ENCODE measurements at places on chromosomes 3 and 15.

DNA sequence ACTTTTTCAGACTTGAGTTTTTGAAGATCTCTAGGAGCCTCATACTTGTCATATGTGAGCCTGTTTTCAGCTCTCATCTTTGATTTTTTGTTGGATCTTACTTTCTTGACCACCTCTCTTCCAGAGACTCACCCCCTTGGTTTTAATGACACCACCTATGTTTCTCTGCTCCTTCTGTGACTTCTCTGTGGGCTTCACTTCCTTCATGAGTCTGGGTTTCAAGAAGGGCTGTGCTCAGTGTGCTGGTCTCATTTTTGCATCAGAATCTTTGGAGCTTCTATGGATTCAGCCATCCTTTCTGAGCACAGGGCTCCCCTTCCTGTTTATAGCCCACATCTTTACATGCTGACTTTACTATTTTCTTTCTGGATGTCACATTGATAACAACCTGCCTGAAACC is 17.7 kb downstream of the PPM1L start:
- DNase-seq = no peak

GRCh38 chr3:51673181-51673801 is 2.2 kb downstream of the TEX264 start:
- no peak for DNase-seq

DNA sequence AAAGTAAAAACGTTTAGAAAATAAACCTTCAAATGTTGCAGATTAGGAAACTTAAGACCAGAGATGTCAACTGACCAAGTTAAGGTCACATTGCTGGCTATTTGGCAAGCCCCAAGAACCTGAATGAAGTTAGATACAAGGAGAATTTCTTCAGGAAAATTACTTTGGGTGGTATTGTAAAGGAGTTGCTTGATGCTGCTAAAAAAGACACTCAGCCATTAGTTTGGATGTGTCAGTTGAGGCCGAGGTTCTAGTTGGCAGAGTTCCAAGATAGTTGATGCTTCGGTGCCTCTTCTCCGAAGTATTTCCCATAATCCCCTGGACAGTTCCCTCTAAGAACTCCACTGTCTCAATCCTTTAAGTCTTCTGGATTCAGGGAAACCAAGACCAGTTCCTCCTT is 24.3 kb downstream of the SIAH2 start:
- no peak for DNase-seq

DNA sequence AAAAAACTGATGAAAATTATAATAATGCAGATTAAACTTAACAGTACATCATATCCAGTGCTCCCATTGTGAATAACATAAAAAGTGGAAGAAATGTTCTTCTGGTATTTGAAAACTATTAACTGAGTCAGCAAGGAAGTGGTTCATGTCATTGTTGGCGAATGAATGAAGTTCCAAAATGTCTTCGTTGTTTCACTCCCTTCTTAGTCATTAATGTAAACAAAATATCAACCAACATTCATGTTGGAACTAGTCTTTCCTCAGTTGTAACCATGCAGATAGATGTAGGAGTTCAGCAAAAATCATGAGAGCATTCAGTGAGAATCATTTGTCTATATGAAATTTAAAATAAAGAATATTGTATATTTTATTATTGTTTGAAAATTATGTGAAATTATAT is 44.1 kb upstream of the ICE2 start:
- no peak for DNase-seq

- DNase-seq = no peak
These were observed 60.5 kb downstream of the SPTSSB start for GRCh38 chr3:161310649-161311423.

DNA sequence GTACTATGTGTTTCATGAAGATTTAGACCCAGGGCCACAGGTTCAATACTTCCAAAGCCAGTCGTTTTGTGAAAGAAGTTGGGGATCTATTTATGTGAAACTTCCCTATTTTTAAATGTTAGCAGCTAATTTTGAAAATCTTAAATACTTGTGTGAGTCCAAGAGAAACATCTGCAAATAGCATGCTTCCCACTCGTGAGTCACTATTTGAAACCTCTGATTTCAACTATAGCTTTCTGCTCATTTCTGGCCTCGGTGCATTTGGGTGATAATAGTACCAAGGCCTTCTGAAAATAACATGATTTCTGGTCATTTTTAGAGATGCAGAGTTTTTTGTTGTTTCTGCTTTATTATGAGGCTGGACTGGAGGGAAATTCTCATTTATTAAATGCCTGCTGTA is 110.0 kb downstream of the OPA1 start:
- DNase-seq = no peak

DNA sequence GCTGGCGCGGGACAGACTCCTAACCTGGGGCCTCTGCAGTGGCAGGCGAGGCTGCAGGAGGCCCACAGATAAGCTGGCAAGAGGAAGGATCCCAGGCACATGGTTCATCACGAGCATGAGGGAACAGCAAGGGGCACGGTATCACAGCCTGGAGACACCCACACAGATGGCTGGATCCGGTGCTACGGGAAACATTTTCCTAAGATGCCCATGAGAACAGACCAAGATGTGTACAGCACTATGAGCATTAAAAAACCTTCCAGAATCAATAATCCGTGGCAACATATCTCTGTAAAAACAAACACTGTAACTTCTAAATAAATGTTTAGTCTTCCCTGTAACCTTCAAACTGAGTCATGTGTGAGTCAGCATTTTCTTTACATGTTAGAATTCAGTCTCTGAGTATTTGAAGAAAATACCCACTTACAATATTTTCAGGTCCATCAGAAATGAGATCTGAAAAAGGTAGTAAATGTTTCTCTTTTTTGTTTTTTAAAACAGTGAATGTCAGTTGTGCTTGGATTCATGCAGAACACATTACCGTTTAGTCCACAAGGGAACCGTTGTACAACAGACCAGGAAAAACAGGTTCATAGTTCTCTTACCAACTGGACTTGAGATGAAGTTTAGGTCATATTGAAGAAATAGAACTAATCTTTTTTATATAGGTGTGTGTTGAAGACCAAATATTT is 75.9 kb downstream of the BOC start:
- no peak for DNase-seq

DNA sequence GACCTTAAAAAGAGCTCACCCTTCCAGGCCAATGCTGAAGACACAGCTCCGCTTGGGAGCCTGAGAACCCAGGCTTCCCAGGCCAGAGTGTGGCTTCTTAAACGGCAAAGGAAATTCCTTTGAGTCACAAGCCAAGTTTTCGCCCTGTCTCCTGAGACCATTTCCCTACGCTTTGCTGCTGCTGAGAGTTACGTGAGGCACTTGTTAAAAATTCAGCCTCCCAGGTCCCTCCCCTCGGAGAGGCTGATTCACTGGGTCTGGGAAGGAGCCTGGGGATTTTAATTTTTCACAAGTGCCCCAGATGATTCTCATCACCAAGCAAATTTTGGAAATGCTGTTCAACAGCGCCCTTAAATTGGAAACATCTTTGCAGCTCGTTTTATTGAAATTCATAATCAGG is 25.5 kb downstream of the RLBP1 start:
- no peak for DNase-seq
